Mesenteric fat pad (tissue), 1 donor: ENCODE measurements at places on chromosomes 2 and 18. TPM values are rescaled to one million over a fixed set of nuclear protein-coding genes. Genes with fewer than 3 reads are reported as not detected.

Gene TRABD2A
- total RNA-seq = 6.3 TPM

Gene CD8B2
- total RNA-seq = not detected

Gene PER2
- 9.9 TPM for total RNA-seq

Gene LOXHD1
- total RNA-seq = 2.3 TPM
